Sciatic nerve (tissue), 2 donors: ENCODE measurements at places on chromosomes 7 and 10. TPM values are rescaled to one million over a fixed set of nuclear protein-coding genes. Genes with fewer than 3 reads are reported as not detected.

HMX2 gene
- not detected for total RNA-seq

TMEM229A gene
- total RNA-seq: 0.27 TPM

MUC12 gene
- not detected for total RNA-seq

AUTS2 gene
- total RNA-seq: 129 TPM

PVRIG gene
- total RNA-seq: 1.2 TPM

APBB1IP gene
- total RNA-seq: 17.0 TPM

CAMK2B gene
- 26.9 TPM for total RNA-seq

CDC14C gene
- total RNA-seq: 0.18 TPM

GIMAP7 gene
- 31.6 TPM for total RNA-seq

DNA sequence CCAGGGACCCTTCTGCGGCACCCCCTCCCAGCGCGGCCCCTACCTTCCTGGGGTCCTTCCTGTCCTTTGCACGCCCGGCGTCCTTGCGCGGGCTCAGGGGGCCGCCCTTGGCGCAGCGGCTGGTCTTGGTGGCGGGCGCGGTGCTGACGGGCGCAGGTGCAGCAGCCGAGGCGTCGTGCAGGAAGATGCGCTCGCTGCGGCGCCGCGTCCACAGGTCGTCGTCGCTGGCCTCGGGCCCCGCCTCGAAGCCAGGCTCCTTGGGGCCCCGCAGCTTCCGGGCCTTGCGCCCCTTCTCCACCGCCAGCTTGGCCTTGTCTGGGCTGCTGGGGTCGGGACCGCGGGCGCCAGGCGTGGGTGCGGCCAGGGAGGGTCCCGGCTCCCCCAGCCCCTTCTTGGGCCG is 49.8 kb downstream of the SLC29A4 start:
- DNase-seq: no peak

DNA sequence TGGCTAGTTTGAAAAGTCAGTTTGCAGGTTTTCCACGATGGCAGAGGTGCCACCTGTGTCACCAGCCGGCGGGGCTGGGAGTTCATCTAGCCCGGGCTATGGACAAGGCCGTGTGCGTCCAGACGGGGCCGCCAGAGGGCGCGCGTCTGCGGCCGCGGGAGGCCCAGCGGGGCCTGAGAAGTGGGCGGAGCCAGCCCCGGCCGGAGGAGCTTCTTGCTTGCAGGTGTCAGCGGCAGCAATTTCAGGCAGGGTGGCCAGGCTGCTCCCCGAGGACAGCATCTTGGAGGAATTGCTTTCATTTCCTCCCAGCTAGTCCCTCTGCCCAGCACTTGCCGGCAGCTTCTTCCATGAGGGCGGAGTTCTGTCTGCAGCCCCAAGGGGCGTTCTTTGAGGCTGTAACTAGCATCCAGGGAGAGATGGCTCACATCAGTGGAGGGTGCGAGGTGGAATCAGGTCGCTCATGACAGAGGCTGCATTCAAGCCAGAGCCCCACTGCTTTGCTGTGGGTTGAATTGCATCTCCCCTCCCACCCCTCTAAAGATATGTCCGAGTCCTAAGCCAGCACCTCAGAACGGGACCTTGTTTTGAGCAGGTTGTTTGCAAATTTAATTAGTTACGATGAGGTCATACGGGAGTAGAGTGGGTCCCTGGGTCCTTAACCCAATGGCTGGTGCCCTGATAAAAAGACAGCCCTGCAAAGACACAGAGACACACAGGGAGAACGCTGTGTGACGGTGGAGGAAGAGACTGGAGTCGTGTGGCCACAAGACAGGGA is 85.9 kb upstream of the MKI67 start:
- DNase-seq: peak; percentile 90

GRCh38 chr10:563827-564226 is 125.6 kb downstream of the DIP2C start:
- no peak for DNase-seq

GRCh38 chr7:28032738-28033380 is 147.7 kb downstream of the JAZF1 start:
- DNase-seq: no peak

- no peak for DNase-seq
Measured at GRCh38 chr10:120505866-120506265, 48.8 kb downstream of the PLPP4 start.

GRCh38 chr10:126234630-126235029 is 153.6 kb downstream of the ADAM12 start:
- no peak for DNase-seq

DNA sequence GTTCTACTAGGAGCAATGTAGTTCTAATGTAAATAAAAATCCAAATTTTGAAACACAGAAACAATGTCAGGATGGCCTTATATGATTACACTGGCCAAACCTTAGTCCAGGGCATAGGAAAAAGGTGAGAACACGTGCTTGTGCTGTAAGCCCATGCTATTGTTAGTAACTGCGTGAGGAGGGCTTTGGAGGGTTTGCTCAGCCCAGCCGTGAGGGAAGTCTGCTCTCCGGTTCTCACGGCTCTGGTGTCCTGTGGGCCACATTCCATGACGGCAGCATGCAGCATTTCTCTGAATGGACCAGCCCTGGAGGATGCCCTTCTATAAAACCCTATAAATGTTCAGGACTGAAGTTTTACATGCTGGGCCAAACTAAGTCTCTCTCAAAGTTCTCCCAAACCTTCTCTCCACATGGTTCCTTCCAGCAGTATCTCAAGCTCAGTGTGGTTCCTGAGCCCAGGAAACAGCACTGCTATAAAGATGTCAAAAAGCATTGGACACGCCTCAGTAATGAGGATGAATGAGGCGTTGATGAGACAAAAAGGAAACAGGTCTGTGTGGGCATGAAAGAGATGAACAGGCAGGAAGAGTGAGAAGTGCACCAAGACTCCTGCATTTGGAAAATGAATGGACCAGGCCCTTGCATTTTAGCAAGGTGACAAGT is 174.8 kb upstream of the CDCA7L start:
- DNase-seq: no peak

- no peak for DNase-seq
Measured at GRCh38 chr7:82964150-82964882, 198.4 kb downstream of the PCLO start.

GRCh38 chr7:101562531-101563197 is 66.4 kb downstream of the MYL10 start:
- no peak for DNase-seq

GRCh38 chr10:44971935-44972757 is 6.5 kb downstream of the DEPP1 start:
- DNase-seq: peak; percentile 52
